NCI-H1694 treated with DMSO at 0.1 percent for 48 hours (cell line): ENCODE measurements at places on chromosomes 11 and 22.

GRCh38 chr11:63862923-63863322, 24.0 kb downstream of the MARK2 start:
- DNase-seq, result no peak

DNA sequence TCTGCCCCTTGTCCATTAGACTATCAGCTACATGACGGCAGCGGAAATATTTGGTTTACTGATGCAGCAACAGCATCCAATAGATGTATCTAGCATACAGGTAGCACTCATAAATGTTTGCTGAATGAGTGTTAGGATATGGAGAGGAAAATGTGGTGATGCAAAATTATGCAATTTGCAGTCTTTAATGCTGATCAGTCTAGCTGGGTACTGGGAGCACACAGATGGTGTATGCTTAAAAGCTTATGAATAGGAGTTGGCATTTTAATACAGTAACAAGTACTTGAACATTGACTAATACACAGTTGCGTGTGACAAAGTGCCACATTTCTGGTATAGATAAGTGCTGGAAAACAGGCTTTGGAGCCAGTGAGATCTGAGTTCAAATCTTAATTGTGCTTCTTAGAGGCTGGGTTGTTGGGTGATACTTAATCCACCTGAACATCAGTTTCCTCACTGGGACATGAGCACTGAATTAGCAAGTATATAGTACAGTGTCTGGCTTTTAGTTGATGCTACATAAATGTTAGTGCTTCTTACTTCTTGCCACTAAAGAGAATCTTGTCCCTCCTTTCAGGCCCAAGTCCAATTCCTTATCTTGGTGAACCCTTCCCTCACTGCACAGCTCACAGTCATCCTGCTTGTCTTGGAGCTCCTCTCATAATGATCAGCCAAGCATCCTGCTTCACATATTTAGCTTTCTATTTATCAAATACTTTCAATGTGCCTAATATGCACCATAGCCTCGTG, 99.6 kb downstream of the TIMP3 start:
- no peak for DNase-seq

GRCh38 chr22:48718818-48719500, 1108.7 kb downstream of the BRD1 start:
- no peak for DNase-seq

DNA sequence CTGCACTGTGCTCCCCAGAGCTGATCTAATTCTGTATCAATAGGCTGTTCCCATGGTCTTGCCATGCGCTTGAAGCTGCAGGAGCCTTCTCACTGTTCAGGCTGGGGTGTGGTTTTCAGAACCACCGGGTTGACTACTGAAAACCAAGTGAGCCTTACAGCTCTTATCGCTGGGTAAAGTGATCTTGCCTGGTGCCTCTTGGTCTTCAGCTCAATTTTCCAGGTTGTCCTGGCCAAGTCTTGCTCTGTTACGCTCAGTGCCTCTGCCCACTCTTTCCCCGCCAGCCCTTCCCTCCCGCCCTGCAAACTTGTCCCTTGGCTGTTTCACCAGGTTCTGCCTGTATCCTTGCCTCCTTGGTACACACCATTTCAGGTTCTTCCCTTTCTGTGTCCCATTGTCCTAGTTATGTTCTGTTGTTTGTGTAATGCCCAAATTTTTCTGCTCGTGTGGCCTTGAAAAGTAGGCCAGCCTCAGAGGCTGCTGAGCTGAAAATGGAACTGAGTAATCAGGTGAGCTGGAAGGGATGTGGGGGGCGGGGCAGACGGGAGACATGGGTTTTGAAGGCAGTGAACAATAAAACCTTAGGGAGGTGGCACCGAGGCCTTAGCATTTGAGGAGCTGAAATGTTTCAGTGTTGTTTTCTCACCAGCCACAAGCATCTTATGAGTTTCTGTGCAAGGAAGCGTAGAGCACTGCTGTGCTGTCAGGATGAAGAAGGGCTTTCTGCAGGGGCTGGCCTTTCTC, 11.2 kb downstream of the PEX26 start:
- no peak for DNase-seq

- DNase-seq, result no peak
Measured at GRCh38 chr11:86509588-86509974, 134.9 kb downstream of the CCDC81 start.

DNA sequence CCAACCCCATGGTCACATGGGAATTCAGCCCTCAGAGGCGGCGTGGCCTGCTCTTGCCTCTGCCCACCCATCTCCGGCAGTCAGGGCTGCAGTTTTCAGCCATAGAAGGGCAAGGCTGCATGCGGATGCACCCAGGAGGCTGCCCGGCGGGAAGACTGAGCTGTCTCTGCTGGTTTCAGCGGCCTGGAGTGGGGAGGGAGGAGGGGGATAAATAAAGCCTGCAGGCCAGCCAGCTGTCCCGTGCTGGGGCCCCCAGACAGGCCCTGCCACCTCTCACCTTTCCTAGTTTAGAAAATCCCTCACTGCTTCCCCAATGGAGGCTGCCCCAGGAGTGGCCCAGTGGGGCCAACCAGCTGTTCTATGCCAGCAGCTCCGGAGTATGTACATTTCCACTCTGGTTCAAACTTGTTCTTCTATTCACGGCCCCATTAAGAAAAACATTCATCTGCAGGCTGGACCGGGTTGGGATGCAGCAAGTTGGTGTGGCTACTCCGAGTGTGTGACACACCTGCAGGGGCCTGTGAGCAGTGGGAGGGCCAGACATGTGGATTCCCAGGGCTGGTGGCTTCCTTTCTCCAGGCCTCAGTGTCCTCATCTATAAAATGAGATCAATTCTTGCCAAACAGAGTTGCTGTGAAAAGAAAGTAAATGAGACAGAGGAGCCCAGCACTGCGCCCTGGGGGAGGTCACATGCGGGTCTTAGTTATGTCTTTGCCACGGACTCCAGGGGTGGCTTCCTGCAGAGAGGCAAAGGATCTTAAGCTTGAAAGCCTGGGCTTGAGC, 5.0 kb downstream of the MICALL1 start:
- no peak for DNase-seq

- DNase-seq, result no peak
Measured at GRCh38 chr11:108881131-108881530, 216.3 kb downstream of the DDX10 start.

DNA sequence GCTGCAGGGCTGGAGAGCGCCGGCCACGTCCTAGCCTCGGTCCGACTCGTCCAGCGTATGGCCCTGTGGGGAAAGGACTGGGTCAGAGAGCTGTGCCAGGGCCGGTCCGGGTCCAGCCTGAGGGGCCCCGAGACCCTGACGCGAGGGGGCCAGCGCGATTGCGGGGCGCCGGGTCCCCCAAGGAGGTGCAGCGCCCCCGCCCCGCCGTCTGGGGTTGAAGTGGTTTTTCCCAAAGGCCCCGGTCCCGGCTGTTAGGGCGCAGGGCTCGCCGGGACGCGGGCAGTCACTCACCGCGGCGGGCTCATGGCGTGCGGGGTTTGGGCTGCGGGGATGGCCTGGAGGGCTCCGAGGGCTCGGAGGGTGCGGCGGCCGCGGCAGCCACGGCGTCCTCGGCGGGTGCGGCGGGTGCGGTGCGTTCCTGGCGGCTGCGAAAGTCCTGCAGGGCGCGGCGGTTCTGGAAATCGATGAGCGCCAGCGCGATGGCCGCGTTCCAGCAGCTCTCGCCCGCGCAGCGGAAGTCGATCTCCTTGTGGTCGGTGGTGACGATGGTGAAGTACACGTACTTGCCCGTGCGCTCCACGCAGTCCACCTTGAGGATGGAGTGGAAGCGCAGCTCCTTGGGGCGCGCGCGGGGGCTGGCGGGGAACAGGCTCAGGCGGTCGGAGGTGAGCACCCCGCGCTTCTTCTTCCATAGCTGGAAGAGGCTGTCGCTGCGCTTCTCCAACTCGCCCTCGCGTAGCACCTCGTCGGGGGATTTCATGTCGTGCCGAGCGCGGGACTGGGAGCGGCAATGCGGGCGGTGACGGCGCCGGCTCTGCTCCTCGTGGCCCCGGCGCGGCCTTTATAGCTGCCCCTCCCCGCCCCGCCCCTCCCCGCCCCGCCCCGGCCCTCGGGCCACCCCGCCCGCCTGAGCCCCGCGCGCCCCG, at the start of gene PHLDA2:
Gene PHLDA2 (minus strand): TSS at position 816 of the 926 bp plus-strand sequence. CDS start 56 bp downstream, at position 760.
- DNase-seq, result no peak

DNA sequence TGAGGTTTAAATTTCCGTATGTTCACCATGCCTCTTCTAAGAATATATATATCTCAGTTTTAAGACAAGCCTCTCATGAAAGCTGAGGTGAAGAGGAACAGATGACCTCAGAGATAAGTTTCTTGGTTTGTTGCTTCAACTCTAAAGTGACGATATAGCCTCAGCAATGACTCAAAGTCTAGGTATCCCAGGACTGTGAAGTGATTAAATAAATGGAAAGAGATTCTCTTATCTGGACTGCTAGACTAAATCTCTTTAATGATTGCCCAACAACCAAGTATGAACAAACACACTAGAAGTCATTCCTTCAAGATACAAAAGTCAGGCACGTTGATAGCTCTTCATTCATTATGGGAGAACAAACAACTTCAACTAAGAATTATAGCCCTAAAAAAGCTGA, 15.3 kb downstream of the CADM1 start:
- DNase-seq, result no peak

DNA sequence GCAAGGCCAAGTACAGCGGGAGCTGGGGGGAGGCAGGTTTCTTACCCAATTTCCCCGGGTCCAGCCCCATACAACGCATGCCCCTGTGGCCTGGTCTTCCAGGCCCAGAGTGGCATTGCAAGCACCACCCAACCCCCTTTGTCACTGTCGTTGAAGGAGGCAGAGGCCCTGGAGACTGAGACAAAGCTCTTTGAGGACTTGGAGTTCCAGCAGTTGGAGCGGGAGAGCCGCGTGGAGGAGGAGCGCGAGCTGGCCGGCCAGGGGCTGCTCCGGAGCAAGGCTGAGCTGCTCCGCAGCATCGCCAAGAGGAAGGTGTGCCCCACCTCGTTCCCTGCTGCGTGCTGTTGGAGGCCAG, 27.8 kb downstream of the PHLDB1 start:
- no peak for DNase-seq

- no peak for DNase-seq
Measured at GRCh38 chr11:13104619-13105236, 95.6 kb downstream of the RASSF10 start.

DNA sequence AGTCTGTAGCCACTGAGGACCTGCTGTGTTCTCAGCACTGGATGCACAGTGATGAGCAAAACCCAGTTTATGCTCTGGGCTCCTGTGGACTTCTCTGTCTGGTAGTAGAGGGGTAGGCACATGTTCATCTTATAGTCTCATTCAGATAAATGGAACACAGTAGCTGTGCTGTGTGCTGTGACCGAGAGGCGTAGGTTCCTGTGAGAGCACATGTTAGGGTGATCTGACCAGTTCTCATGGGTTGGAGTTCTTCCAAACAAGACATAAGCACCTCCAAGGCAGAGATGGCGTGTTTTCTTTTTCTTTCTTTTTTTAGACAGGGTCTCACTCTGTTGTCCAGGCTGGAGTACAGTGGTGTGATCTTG, 154.8 kb upstream of the RASSF10 start:
- no peak for DNase-seq

DNA sequence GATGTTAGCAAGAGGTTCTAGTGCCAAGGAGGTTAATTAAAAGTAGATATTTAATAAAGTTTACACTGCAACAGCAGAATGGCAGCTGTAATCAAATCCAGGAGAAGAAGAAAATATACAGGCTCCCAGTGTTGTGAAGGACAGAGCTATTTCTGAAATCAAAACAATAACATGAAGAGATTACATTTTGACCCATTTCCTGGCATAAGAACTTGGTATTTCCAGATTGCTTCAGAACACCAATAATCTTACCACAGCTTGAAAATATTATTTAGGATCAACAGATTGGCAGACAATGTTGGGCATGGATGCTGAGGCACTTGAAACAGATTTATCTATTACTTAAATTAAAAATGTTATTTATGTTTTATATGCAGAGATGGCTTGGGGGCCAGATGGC, 692.5 kb downstream of the KCNA4 start:
- no peak for DNase-seq

- DNase-seq, result peak; percentile 55
Measured at GRCh38 chr11:70913715-70914231, 338.6 kb downstream of the SHANK2 start.

- no peak for DNase-seq
Measured at GRCh38 chr11:129973068-129973467, 29.6 kb downstream of the PRDM10 start.

DNA sequence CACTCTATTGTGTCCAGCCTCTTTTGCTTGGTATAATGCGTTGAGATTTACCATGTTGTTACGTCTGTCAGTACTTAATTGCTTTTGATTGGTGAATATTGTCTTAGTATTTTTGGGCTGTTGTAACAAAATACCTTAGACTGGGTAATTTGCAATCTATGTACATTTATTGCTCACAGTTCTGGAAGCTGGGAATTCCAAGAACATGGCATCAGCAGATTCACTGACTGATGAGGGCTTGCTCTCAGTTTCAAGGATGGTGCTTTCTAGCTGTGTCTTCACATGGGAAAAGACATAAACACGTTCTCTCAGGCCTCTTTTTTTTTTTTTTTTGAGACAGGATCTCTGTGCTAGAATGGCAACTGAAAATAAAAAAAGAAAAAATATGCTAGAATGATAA, 46.7 kb upstream of the INCENP start:
- DNase-seq, result no peak

- no peak for DNase-seq
Measured at GRCh38 chr22:44892803-44893730, 116.7 kb downstream of the PHF21B start.

- no peak for DNase-seq
Measured at GRCh38 chr11:108805030-108805429, 140.2 kb downstream of the DDX10 start.

GRCh38 chr11:46047520-46047919, 73.7 kb downstream of the PHF21A start:
- no peak for DNase-seq

DNA sequence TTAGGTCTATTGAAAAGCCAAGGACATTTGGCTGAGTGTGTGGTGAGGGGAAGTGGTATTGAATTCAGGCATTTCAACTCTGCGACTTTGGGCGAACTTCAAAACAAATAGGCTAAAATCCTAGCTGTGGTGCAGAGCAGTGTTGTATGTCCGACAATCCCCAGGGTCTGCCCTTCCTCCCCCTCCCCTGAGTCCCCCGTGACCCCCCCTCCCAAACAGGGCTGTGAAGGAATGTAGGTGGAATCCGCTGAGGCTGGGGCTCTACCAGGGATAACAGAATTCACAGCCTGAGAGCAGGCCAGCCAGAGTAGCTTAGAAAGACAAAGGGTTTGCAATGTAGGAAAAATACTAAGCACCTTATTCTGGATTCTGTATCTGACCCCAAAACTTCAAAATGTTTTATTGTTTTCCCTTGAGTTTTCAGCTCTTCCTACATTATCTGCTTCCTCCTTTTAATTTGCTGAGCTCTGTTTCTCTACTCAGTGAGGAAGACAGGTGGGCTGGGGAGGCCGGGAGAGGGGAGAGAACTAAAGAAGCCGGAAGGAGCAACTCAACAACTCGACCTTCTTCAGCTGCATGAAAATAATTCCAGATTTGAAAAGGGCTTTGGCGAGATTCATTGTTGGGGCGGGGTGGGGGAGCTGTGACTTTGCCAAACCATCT, 315.2 kb downstream of the BLID start:
- no peak for DNase-seq
